ENCODE measurements at places on chromosomes 5 and 9.
A peak's percentile ranks its signal among the peaks of the same experiment; 100 is the strongest.

GRCh38 chr5:125576822-125577221, 830.4 kb upstream of the ZNF608 start:
- no peak for DNase-seq

DNA sequence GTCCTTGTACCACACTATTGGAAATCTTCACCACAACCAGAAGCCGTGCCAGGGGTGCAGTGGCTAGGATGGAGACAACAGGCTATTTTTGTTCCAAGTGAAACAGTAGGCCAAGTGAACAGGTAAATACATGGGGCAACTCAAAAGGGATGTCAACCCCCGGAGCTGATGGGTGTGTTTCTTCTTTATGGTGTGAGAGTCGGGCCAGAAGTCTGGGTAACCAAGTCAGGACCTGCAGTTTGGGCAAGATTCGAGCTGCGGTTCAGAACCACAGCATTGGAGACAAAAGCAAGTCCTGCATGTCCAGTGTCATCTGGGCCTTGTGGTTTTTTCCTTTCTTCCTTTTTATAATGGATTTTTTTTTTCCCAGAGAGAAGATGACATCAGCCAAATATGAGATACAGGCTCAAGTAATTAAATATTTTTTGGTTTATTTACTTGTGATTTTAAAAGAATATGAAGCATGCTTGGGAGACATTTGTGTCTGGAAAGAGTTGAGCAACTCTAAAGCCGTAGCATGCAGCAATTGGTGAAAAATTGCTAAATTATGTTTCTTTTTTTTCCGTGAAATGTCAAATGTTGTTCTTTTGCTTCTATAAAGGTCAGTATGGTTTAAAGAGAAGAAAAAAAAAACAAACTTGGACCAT, 261.6 kb downstream of the ARRDC3 start:
- no peak for DNase-seq

- DNase-seq = no peak
Measured at GRCh38 chr5:42881416-42882117, 69.9 kb upstream of the SELENOP start.

- DNase-seq = no peak
Measured at GRCh38 chr5:154223320-154223719, 32.8 kb downstream of the GALNT10 start.

DNA sequence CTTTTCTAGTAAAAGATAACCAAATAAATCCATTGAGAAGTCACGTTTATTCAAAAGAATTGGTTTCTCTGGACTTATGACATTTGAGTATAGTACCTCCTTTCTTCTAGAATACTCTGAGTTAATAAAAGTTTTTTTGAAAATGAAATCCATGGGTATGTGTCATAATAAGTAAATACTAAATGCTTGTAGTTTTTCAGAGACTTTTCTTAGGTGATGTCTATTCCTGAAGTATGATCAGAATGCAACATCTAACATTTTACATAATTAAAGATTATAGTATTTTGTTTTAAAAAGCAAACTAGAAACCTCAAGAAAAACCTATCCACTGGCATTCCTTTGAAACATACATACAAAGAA, 63.2 kb downstream of the NFIB start:
- DNase-seq = no peak

DNA sequence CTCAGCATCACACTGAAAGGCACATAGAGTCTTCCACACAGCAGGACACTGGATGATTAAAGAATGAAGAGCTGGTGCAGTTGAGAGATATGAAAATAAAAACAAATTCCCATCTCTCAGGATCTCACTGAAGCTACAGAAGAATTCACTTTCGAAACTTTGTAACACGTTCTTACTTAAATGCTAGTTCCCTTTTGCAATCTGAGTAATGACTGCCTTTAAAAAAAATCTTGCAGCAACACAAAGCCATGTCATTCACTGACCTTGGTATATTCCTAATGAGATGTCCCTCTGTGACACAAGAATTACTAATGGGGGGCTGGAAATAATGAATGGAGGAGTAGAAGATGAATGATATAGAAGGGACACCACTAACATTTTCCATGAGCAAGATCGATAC, 201.8 kb downstream of the GLIS3 start:
- DNase-seq = no peak

DNA sequence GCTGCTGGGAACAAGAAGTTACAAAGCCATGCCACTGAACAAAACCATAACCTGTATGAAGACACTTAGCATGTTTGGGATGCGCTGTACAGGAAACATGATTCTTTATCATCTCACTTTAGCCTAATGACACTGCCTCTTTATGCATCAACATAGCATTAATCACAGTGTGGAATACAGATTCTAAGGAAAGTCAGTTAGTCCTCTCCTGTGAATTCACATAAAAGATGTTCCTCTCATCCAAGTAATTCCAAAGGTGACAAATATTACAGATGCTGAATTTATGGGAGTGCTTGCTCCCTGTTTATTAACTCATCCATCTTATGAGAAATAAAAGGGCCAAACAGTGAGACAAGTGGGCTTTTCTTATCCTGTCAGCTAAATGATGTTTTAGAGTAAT, 1677.7 kb downstream of the EFNA5 start:
- no peak for DNase-seq

GRCh38 chr9:129195606-129196005, 17.5 kb upstream of the IER5L start:
- DNase-seq = no peak

DNA sequence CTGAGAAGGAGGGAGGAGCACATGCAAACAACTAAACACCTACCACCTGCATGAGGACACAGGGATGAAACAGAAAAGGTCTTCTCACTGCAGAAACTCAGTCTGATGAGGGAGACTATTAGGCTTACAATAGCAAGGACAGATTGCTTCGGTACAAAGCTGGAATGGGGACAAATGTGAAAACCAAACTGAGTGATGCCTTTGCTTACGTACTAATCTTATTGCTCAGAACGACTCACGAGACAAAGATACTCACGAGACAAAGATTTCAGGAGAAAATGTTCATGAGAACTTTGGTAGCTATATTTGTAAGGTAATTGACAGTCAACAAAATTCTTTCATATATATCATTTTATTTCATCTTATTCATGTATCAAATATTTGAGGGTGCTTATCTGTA, 71.9 kb upstream of the TAF1L start:
- DNase-seq = no peak

DNA sequence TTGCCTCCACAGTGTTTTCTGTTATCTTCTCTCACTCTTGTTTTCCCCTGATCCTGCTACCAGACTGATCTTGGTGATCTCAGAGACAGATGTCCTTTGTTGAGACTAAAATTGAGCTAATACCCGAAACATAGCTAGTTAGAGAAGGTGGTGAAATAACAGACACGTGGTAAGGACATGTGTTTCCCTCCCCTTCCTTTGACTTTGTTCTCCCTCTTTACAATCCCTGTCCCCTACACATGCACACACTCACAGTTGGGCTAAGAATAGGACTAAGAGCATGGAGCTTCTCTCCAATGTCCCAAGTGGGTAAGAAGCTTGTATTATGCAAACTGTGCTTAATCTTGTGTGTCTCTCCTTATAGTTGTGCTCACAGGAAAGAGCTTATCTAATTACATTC, 1603.0 kb upstream of the C9orf72 start:
- DNase-seq = no peak

GRCh38 chr5:134604908-134605307, 27.7 kb downstream of the SAR1B start:
- no peak for DNase-seq

DNA sequence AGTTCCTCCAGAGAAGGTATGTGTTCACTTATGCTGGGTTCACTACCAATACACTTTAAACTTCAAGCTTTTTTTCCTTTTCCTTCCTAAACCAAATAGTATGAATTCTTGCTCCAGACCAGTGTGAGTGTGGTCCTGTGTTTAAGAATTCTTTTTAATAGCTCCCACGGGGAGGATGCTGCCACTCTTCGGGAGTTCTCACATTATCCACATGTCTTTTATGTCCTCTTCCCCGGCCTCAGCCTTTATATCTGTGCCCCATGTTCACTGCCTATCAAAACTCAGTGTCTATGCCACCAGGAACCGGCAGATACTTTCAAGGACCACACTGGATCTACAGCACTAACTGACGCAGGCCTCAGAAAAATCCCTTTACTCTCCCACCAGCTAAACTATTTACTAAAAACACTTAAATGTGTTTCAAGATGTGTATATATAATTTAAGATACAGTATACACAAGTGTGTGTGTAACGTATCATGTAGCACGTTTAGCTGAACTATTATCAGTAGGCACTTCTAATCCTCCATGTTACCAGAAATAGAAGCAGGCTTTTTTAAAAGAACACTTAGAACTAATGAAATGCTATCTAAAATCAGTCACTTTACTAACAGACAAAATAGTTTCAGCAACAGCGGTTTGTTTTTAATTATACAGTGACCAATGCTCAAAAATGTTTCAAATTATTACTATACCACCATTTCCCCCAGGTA, 88.0 kb downstream of the PLPP1 start:
- DNase-seq = no peak

GRCh38 chr9:111759762-111760639, 34.7 kb downstream of the SHOC1 start:
- DNase-seq = peak; percentile 84

DNA sequence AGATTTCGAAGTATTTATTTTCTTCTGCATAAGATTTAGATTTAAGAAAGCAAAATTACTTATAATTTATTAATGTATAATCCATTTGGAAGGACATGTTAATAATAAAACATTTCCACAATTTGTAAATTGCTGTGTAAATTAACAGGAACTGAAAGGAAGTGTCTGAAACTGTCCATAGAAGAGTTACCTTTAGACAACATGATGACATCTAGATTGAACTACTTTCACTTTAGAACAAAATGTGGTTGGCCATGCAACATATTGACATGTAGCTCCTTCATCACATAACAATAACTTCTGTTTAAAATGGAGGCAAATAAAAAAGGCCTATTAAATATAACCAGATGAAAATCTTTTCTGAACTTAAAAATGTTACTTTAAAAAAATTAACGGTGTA, 1849.5 kb upstream of the ACO1 start:
- DNase-seq = no peak

DNA sequence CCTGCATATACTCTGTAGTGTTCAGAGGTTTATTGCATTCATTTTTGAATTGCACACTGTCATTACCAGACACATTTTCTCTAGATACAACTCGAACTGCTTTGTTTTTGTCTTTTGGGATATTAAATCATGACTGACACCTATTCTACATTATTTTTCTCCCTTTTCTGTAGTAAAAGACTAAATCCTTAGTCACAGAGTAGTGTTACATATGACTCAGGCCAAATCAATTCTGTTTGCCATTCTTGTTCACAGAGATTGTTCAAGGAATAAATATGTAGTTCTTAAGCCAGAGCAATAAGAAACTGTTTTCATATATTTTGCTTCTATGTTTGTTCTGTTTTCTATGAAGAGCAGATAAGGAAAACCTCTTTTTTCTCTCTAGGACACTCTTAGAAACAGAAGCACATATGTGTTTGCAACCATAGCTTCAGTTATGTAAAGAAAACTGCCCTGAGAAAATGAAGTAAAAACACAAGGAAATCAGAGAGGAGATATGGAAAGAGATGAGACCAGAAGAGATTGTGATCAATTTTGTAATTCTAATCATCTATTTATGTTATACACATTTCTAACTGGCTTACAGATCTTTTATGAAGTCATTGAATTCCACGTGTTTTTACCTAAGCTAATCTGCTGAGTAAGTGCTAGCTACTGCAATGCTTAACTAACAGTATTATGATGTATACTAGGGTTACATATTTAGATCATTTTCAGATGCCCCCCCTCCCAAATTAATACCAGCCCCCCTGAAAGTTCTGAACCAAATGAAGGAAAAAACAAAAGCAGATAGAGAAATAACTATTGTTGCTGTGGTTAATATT, 1995.6 kb upstream of the CDH6 start:
- no peak for DNase-seq

DNA sequence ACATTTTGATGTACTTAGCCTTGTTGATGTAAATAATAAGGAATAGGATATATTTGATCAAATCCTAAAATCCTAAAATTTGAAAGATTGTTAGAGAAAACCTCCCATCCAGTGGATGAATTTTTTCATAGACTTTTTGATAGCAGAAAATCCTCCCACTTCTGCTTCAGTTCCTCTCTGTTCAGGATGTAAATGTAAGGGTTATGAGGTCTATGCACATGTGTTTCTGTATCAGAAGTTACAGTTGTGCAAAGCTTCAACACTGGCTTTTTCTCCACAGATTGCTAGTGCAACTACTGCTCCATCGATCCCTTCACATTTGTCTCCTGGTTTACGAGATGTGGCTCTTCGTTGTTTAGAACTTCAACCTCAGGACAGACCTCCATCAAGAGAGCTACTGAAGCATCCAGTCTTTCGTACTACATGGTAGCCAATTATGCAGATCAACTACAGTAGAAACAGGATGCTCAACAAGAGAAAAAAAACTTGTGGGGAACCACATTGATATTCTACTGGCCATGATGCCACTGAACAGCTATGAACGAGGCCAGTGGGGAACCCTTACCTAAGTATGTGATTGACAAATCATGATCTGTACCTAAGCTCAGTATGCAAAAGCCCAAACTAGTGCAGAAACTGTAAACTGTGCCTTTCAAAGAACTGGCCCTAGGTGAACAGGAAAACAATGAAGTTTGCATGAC, 16.0 kb upstream of the SETD9 start:
- DNase-seq = no peak

- DNase-seq = no peak
Measured at GRCh38 chr5:24555229-24555628, 89.5 kb downstream of the CDH10 start.

Measured in AG09309 (cell line).